IPS DF 6.9 (cell line): ENCODE measurements at places on chromosomes 2 and 18.

- H3K27me3 ChIP-seq, result no peaks in the 10 kb centered on the region
- no peak overlapping the region for H3K4me3 ChIP-seq
- H3K4me1 ChIP-seq, result peaks cover 3% of the 10 kb centered on the region; the same call in 1 of the 2 replicates
These were observed 101.4 kb downstream of the CDH2 start for GRCh38 chr18:28075501-28075900.

DNA sequence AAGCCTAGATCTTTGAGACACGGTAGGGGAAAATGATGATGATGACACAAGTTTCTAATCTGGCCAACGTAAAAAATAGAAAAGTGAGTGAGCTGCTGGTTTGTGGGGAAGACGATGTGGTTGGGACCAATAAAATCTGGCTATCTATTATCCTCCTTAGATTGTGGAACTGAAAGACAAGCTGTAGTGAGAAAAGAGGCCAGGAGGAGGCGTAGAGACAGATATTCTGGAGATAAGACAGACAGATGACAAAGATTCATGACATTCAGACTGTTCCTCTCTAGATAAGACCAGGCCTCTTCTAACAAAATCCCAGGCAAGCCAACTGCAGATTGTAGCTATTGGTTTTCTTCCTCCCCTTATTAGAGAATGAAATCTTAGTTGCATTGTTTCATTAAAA is 376.3 kb upstream of the UBE2E3 start:
- no peaks in the 10 kb centered on the region for H3K27me3 ChIP-seq
- H3K4me3 ChIP-seq, result no peak overlapping the region
- no peaks in the 10 kb centered on the region for H3K36me3 ChIP-seq
- DNase-seq, result peak; percentile 29
- no peaks in the 10 kb centered on the region for H3K4me1 ChIP-seq
- no peak overlapping the region for H3K27ac ChIP-seq

DNA sequence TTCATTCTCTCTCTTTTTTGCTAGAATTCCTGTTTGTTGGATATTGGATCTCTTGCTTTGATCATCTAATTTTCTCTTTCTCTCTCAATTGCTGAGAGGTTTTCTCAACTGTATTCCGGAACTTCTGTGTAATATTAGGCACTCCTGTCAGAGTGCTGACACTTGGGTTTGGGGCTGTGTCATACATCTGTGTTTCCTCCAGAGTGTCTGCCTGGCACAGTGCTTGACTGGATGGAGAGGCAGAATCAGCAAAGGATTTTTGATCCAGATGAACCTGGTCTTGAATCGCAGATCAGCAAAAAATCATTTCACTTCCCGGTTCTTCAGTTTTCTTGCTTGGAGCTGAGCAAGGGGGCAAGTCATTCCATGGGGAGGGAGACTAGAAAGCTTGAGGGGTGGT is 87.7 kb upstream of the CXCR4 start:
- no peak overlapping the region for H3K4me3 ChIP-seq
- DNase-seq, result no peak
- H3K4me1 ChIP-seq, result no peaks in the 10 kb centered on the region
- no peaks in the 10 kb centered on the region for H3K27me3 ChIP-seq
- H3K27ac ChIP-seq, result no peak overlapping the region

GRCh38 chr2:173264603-173265366 is 89.9 kb upstream of the CDCA7 start:
- H3K4me3 ChIP-seq, result no peak overlapping the region
- no peaks in the 10 kb centered on the region for H3K27me3 ChIP-seq
- H3K4me1 ChIP-seq, result peaks cover 5% of the 10 kb centered on the region
- peak; percentile 7 for DNase-seq

GRCh38 chr2:19176977-19177376 is 181.4 kb downstream of the OSR1 start:
- H3K27ac ChIP-seq, result no peak overlapping the region
- no peaks in the 10 kb centered on the region for H3K27me3 ChIP-seq
- H3K36me3 ChIP-seq, result no peaks in the 10 kb centered on the region
- no peak overlapping the region for H3K4me3 ChIP-seq

GRCh38 chr18:3584266-3584861 is 134.4 kb downstream of the TGIF1 start:
- H3K4me1 ChIP-seq, result peaks cover 4% of the 10 kb centered on the region; the same call in 1 of the 2 replicates
- no peak for DNase-seq
- no peaks in the 10 kb centered on the region for H3K27me3 ChIP-seq

DNA sequence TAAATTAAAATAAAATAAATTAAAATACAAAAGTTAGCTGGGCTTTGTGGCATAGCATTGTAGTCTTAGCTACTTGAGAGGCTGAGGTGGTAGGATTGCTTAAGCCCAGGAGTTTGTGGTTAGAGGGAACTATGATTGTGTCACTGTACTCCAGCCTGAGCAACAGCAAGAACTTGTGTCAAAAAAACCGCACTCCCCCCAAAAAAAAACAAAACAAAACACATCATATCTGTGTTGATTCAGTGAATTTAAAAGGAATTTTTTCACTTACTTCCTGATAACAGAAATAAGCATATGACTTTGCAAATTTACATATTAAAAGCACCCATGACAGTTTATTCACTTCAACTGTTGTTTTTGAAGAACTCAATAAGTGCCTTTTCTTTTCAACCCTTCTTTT is 68.1 kb upstream of the PELI1 start:
- H3K36me3 ChIP-seq, result no peaks in the 10 kb centered on the region
- no peak overlapping the region for H3K27ac ChIP-seq
- DNase-seq, result no peak
